ENCODE measurements at places on chromosomes 1 and 21.

GRCh38 chr1:184945029-184945428 lies 29.3 kb downstream of the NIBAN1 start:
- DNase-seq = peak; percentile 52

DNA sequence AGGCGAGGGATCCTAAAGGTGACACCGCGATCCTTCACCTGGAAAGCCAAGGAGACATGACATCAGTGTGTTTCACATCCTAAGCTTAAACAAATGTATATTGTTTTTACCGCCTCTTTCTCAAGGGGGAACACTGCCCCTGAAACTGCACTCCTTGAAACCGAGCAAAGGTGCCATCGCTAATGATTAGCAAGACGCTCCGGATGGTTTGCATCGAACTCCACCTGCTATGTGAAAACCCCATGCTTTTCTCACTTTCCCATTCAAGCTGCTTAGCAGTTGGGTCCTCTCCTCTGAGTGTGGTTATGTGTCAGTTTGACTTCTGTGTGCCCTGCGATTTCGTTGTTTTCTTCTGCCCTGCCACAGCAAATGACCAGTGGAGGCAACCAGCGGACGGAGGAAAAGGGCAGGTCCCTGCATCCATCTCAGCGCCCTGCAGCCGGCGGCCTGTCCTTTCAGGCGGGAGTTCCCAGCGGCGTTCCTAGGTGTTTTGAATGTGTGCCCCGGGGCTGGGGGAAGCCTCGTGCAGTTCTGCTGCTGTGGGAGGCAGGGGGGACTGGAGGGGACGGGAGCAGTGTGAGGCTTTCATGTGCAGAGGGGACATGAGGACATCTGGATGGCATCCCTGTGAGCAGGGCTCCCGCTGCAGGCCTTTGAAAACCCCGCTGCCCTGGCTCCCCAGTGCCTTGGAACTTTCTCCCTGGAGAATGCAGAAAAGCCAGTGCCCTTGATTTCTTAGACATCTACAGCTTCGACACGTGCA lies 16.1 kb downstream of the ZBTB18 start:
- no peak for DNase-seq

DNA sequence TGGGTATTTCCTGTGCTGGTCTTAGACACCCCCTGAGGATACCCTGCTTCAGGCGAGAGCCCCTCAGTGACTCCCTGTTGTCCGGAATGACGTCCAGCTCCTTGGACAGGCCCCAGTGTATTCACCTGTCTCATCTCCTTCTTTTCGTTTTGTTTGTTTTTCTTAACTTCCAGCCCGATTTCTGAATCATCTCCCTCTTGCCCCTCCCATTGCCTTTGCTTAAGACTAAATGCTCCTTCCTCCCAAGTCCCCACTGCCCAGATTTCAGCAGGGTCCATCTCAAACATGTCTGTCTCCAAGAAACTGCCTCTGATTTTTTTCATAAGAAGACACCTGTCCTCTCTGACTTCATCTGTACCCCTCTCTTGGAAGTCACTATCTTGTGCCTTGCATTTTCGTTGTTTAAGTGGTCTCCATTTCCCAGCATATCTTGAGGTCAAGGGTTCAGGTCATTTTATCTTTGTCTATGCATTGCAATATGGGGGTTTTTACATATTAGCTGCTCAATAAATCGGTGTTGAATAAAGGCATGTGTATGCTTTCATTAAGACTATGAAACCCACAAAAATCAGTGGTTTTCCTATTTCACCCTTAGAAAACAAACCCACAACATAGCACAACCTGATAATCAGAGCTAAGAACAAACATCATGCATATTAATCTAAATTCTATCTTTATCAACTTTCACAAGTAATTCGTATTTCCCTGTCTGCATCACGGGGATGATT lies 58.4 kb upstream of the LGALS8 start:
- DNase-seq = no peak

DNA sequence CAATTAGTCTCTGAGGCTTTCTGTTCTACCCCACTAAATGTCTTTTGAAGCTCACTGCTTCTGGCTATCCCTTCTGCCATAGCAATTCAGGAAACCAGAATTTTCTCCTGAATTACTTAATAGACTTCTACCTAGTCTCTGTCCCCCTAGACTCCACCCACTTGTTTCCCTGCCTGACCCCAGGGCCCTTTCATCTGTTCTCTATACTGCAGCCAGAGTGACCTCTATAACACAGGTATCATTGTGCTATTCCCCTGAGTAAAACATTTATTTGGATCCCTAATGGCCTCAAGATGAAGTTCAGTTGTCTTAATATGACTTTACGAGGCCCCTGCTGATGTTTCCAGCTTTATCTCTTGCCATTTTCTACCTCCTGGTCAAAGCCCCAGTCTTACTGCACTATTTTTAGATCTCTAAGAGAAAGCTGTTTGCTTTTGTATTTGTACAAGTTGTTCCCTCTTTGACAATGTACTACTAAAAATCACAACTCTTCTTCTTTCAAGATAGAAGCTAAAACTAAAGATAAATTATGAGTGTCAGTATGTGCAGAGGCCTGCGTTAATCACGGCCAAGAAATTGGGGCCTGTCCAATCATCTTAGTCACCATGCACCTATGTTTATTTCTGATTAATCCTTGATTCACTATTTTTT lies 54.5 kb downstream of the ATP1B1 start:
- DNase-seq = no peak

DNA sequence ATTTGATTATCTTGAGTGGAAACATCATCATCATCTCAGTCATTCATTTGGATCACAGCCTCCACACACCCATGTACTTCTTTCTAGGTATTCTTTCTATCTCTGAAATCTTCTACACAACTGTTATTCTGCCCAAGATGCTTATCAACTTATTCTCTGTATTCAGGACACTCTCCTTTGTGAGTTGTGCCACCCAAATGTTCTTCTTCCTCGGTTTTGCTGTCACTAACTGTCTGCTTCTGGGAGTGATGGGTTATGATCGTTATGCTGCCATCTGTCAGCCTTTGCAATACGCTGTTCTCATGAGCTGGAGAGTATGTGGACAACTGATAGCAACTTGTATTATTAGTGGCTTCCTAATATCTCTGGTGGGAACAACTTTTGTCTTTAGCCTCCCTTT lies 19.3 kb downstream of the OR10R2 start:
- DNase-seq = no peak

GRCh38 chr1:43337588-43337987 lies at the start of gene MPL:
MPL (plus strand) TSS chr1:43337818; CDS start chr1:43337849, 31 bp downstream.
- DNase-seq = no peak

GRCh38 chr1:145849356-145850160 lies 4.1 kb downstream of the NUDT17 start:
- DNase-seq = no peak

GRCh38 chr1:39833121-39833520 lies 44.5 kb upstream of the BMP8B start:
- DNase-seq = no peak

All from GM10248 (cell line).